ENCODE measurements at places on chromosomes 13 and 19.

GRCh38 chr13:38430796-38431195, 81.1 kb downstream of the UFM1 start:
- DNase-seq, result no peak
- no peak overlapping the region for H3K27ac ChIP-seq
- H3K27me3 ChIP-seq, result no peaks in the 10 kb centered on the region
- no peaks in the 10 kb centered on the region for H3K4me1 ChIP-seq

DNA sequence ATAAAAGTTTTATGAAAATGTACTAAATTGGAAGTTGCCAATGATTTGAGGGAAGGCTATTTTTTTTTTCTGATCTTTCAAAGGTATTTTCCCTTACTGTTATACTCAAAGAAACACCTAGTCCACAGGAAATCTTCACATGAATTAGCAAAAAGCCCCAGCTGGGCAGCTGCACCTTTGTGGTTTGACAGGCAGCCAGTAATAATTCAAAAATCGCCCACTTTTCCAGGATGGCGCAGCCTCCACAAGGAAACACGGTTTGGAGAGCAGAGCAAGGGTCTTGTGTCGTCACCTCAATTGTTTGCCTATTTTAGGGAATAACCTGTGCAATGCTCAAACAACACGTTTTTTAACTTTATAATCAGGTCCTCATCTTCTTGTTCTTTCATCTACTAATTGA, 324.9 kb upstream of the GPC6 start:
- no peaks in the 10 kb centered on the region for H3K4me1 ChIP-seq
- H3K27ac ChIP-seq, result no peak overlapping the region
- no peak overlapping the region for H3K4me3 ChIP-seq
- H3K36me3 ChIP-seq, result no peaks in the 10 kb centered on the region
- no peak for DNase-seq

- no peaks in the 10 kb centered on the region for H3K27me3 ChIP-seq
- DNase-seq, result no peak
- H3K27ac ChIP-seq, result no peak overlapping the region
Observed at GRCh38 chr13:28056970-28057712, 43.2 kb downstream of the FLT3 start.

DNA sequence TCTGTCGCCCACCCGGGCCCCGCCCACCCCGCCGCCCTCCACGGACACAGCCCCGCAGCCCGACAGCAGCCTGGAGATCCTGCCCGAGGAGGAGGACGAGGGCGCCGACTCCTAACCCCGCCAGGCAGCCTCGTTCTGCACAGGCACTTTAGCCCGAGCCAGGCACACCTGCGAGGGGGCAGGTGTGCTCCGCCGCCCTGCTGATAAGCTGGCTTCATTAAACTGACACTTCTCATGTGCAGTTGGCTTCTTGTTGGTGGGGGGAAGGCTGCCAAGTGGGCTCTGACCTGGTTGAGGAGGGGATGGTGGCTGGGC, 8.2 kb downstream of the IL4I1 start:
- no peak for DNase-seq
- H3K36me3 ChIP-seq, result peaks cover 16% of the 10 kb centered on the region
- peaks cover 3% of the 10 kb centered on the region for H3K27me3 ChIP-seq
- no peak overlapping the region for H3K27ac ChIP-seq
- peaks cover 10% of the 10 kb centered on the region for H3K4me1 ChIP-seq

GRCh38 chr19:43809762-43810696, 7.8 kb upstream of the LYPD5 start:
- no peaks in the 10 kb centered on the region for H3K36me3 ChIP-seq
- no peak for DNase-seq
- H3K4me3 ChIP-seq, result no peak overlapping the region
- H3K27me3 ChIP-seq, result no peaks in the 10 kb centered on the region

GRCh38 chr13:47455626-47456025, 545.4 kb downstream of the SUCLA2 start:
- H3K4me3 ChIP-seq, result no peak overlapping the region
- DNase-seq, result no peak
- no peak overlapping the region for H3K27ac ChIP-seq

DNA sequence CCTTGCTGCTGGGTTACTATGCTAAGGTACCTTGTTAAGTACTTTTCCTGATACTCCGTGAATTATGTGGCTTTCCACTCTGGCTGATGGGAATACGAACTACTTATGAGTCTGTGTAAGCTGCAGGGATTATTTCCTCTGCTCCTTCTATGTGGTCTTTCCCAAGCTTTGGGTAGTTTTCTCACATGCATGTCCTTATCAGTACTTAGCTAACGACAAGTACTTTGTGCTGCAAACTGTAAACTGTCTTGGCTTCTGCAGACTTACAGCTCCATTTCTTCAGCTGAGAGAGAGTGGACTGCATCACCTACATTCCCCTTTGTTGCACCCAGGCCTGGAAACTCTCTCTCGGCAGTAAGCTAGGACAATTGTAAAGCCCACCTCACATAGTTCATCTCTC, 76.6 kb downstream of the FGF9 start:
- no peaks in the 10 kb centered on the region for H3K27me3 ChIP-seq
- no peaks in the 10 kb centered on the region for H3K36me3 ChIP-seq
- no peak overlapping the region for H3K27ac ChIP-seq
- no peak overlapping the region for H3K4me3 ChIP-seq
- DNase-seq, result no peak
- no peaks in the 10 kb centered on the region for H3K4me1 ChIP-seq

GRCh38 chr19:16856091-16856490, 26.9 kb downstream of the SIN3B start:
- no peaks in the 10 kb centered on the region for H3K27me3 ChIP-seq
- no peaks in the 10 kb centered on the region for H3K4me1 ChIP-seq
- H3K27ac ChIP-seq, result no peak overlapping the region
- peaks cover 17% of the 10 kb centered on the region for H3K36me3 ChIP-seq
- H3K4me3 ChIP-seq, result no peak overlapping the region

DNA sequence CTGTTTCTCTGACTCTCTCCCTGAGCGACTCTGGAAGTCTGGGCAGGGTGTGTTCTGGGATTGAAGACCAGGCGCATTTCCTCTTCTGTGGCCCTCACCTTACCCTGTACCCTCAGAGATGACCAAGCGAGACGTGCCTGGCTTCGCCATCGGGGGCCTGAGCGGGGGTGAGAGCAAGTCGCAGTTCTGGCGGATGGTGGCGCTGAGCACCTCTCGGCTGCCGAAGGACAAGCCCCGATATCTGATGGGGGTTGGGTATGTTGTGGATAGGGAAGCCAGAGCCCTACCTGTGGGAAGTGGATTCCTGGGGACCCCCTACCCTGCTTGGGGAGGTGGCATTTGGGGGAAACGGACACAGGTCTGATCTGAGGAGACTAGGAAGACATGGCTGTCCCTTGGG, 5.8 kb upstream of the DNM2 start:
- no peak overlapping the region for H3K4me3 ChIP-seq
- no peak for DNase-seq
- peaks cover 5% of the 10 kb centered on the region for H3K36me3 ChIP-seq
- H3K27ac ChIP-seq, result no peak overlapping the region
- H3K27me3 ChIP-seq, result no peaks in the 10 kb centered on the region
- peaks cover 4% of the 10 kb centered on the region for H3K4me1 ChIP-seq

- H3K27ac ChIP-seq, result peak within 1 kb of the TSS; percentile 89
- H3K27me3 ChIP-seq, result no peaks in the 10 kb centered on the region
- peaks cover 13% of the 10 kb centered on the region for H3K36me3 ChIP-seq
- H3K4me1 ChIP-seq, result peaks cover 8% of the 10 kb centered on the region
Observed at GRCh38 chr19:51904331-51905165, at the start of gene ZNF649. ZNF649 (minus strand) TSS chr19:51905017; CDS start chr19:51900107, 4,910 bp downstream.

GRCh38 chr13:94906605-94907004, 194.3 kb upstream of the SOX21 start:
- no peak overlapping the region for H3K27ac ChIP-seq
- H3K4me1 ChIP-seq, result no peaks in the 10 kb centered on the region
- DNase-seq, result no peak
- no peak overlapping the region for H3K4me3 ChIP-seq

DNA sequence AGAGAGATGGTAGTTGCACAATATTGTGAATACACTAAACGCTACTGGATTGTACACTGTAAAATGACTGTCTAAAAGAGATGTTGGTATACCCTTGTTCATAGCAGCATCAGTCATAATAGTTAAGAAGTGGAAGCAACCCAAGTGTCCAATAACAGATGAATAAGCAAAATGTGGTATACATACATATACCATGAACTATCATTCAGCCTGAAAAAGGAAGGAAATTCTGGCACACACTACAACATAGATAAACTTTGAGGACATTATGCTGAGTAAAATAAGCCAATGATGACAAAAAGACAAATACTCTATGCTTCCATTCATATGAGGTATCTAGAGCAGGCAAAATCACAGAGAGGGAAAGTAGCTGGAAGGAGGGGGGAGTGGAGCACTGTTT, 16.0 kb downstream of the DZIP1 start:
- no peak overlapping the region for H3K4me3 ChIP-seq
- H3K36me3 ChIP-seq, result no peaks in the 10 kb centered on the region
- H3K27me3 ChIP-seq, result no peaks in the 10 kb centered on the region
- no peak overlapping the region for H3K27ac ChIP-seq

DNA sequence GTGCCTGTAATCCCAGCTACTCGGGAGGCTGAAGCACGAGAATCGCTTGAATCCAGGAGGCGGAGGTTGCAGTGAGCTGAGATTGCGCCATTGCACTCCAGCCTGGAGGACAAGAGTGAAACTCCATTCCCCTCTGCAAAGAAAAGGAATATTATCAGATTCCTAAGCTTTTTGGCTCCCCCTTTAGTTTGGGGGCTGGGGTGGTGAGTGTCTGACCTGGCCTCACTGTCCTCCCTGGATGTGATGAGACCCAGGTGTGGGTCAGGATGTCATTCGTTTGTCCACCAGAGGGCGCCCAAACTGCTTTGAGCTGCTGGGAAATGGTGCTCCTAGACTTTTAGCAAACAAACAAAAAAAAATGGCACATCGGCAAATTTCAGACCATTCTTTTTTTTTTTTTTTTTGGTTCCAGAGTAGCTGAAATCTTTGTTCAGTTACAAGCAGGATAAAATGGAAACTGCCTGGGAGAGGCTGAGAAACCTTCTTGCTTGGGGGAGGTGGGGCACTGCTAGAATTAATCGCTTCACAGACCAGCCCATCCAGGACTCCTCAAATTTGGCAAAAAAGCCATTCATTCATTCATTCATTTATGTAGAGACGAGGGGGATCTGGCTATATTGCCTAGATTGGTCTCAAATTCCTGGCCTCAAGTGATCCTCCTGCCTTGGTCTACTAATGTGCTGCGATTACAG, 29.4 kb downstream of the SPC24 start:
- peak overlapping the region; percentile 22 for H3K27ac ChIP-seq
- H3K4me3 ChIP-seq, result no peak overlapping the region
- DNase-seq, result no peak
- H3K4me1 ChIP-seq, result peaks cover 19% of the 10 kb centered on the region
- no peaks in the 10 kb centered on the region for H3K27me3 ChIP-seq

GRCh38 chr19:39413272-39413910, 922 bp downstream of the PLEKHG2 start:
- peaks cover 3% of the 10 kb centered on the region for H3K36me3 ChIP-seq
- H3K27me3 ChIP-seq, result no peaks in the 10 kb centered on the region
- peak; percentile 93 for DNase-seq
- H3K27ac ChIP-seq, result peak overlapping the region; percentile 100
- H3K4me1 ChIP-seq, result peaks cover 21% of the 10 kb centered on the region

DNA sequence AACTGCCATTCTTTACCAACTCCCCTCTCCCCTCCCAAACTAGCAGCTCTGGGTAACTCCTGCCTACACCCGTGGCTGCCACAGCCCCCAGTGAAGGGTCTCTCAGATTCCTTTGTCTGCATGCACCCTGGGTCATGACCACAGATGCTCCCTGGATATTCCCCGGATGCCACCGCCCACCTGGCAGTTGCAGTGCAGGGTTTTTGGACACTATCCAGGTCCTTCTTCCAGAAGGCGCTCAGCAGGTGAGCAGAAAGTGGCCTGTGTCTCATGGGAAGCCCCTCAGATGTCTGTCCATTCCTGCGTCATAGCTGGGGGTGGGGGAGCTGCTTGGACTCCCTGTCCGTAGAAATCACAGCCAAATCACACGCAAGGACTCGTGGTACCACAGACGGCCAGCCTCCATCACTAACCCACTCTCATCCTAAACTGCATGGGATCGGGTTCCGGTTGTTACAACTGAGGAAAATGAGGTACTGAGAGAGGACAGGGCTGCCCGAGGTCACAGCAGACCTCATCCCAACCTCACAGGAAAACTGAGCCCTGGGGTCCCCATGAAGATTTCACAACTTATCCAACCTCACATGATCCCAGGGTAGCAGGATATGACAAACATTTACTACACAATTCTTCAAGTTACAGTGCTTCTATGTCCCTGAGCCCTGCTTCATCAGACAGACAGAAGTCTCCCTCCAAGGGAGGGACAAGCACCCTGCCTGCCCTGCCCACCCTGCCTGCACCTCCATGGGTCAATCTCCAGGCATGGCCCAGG, 38.6 kb downstream of the ELL start:
- no peak overlapping the region for H3K4me3 ChIP-seq
- no peak for DNase-seq
- no peak overlapping the region for H3K27ac ChIP-seq
- H3K27me3 ChIP-seq, result no peaks in the 10 kb centered on the region

- H3K27ac ChIP-seq, result no peak overlapping the region
- H3K4me1 ChIP-seq, result no peaks in the 10 kb centered on the region
- DNase-seq, result no peak
Observed at GRCh38 chr13:78323040-78323439, 280.3 kb downstream of the POU4F1 start.

GRCh38 chr13:37495046-37495445, 103.5 kb downstream of the POSTN start:
- no peak for DNase-seq
- H3K27me3 ChIP-seq, result no peaks in the 10 kb centered on the region
- no peaks in the 10 kb centered on the region for H3K36me3 ChIP-seq
- H3K4me1 ChIP-seq, result no peaks in the 10 kb centered on the region

DNA sequence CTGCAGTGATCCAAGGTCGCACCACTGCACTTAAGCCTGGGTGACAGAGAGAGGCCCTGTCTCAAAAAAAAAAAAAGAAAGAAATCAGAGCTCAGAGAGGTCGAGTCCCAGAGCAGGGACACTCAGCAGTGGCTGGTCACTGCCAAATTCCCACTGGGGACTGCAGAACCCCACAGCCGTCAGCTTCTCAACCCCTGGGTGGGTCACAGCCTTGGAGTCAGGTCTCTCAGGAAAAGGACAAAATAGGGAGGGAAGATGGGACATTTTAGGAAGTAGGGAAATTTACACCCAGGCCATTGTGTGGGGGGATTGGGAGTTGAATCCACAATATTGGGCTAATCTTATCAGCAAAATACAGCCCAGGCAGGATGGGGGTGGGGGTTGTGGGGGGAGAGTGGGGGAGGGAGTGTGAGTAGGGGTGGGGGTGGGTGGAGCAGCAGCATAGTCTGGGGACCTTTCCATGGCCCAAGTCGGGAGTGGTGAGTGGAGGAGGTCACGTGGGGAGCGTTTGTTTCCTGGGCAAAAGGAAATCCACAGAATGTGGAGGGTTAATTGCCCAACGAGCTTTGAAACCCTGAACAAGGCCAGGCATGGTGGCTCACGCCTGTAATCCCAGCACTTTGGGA, 5.0 kb upstream of the CCDC194 start:
- H3K4me1 ChIP-seq, result peaks cover 19% of the 10 kb centered on the region
- H3K27me3 ChIP-seq, result peaks cover 1% of the 10 kb centered on the region
- H3K36me3 ChIP-seq, result peaks cover 3% of the 10 kb centered on the region
- DNase-seq, result no peak
- H3K4me3 ChIP-seq, result no peak overlapping the region

GRCh38 chr13:22194106-22194805, 523.4 kb downstream of the FGF9 start:
- H3K27me3 ChIP-seq, result no peaks in the 10 kb centered on the region
- H3K36me3 ChIP-seq, result no peaks in the 10 kb centered on the region
- no peak overlapping the region for H3K4me3 ChIP-seq
- H3K4me1 ChIP-seq, result peaks cover 3% of the 10 kb centered on the region

- no peaks in the 10 kb centered on the region for H3K27me3 ChIP-seq
- H3K4me3 ChIP-seq, result peak within 1 kb of the TSS; percentile 8
- peak within 1 kb of the TSS; percentile 83 for H3K27ac ChIP-seq
- H3K4me1 ChIP-seq, result peaks cover 27% of the 10 kb centered on the region
Observed at GRCh38 chr19:46624958-46625661, at the start of gene PTGIR. PTGIR (minus strand) TSS chr19:46625089; CDS start chr19:46624225, 864 bp downstream.
